ENCODE measurements at places on chromosomes 12 and 14.

- DNase-seq: no peak
These were observed 3.0 kb upstream of the FBXO33 start for GRCh38 chr14:39435241-39435640.

GRCh38 chr12:16112130-16112529 lies 165.4 kb downstream of the SLC15A5 start:
- no peak for DNase-seq

- no peak for DNase-seq
These were observed 206.9 kb upstream of the SLC38A2 start for GRCh38 chr12:46579474-46579873.

DNA sequence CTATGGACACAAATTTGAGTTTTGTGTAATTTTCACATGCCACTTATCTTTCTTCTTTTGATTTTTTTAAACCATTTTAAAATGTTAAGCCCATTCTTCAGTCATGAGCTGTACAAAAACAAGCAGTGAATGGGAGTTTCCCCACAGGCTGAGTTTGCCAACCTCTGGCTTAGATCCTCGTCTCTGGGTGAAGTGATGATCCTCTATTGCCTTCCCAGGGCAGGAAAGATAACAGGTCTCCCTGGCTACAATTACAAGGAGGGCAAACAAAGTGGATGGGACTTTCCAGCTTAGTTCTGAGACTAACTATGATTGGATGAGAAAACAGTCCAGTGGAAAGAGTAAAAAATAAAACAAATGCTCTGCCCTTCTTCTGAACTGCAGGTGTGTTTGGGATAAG lies 203.7 kb downstream of the SPTSSA start:
- peak; percentile 98 for DNase-seq

DNA sequence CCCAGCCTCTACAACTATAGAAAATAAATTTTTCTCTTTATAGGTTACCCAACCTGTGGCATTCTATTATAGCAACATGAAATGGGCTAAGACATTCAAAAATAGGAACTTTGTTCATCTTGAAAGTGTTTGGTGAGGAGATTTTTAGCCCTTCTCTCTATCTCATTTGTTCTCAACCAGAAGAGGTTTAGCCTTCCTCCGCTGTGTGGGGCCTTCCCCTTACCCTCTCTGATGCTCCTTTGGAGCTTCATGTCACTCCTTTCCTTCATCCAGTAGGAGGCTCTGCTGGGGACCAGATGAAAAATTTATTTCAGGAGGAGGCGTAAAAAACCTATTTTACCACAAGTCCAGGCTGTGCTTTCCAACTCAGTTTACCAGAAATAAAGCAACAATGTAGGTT lies 94.1 kb downstream of the RTN1 start:
- DNase-seq: no peak

GRCh38 chr14:69096781-69097475 lies 56.0 kb downstream of the DCAF5 start:
- no peak for DNase-seq

GRCh38 chr14:70011098-70011497 lies 131.9 kb downstream of the SMOC1 start:
- no peak for DNase-seq

Data from NCI-H226 (cell line).